ENCODE measurements at places on chromosomes 13 and 19.

- DNase-seq: no peak
Observed at GRCh38 chr13:27977476-27978300, 8.6 kb upstream of the CDX2 start.

DNA sequence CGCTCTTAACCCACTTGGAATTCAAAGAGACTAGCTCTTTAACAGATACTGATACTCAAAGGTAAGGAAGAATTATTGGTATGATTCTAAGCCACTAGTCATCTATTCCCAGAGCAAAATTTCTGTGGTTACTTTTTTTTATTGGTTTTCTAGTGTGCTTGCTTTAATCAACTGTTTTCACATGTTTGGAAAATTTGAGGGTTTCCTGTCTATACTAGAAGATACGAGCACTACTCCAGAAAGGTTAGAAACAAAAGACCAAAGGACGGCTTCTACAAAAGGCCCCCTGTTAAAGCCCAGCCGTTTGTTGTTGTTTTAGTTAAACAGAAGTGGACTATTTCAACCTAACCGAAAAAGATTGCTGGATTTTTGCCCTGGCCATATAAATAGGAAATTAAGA lies 18.5 kb upstream of the LPAR6 start:
- DNase-seq: no peak

- DNase-seq: no peak
Observed at GRCh38 chr13:34748596-34748995, 193.5 kb upstream of the NBEA start.

- DNase-seq: peak; percentile 54
Observed at GRCh38 chr19:609004-609346, 19.3 kb downstream of the HCN2 start.

- DNase-seq: no peak
Observed at GRCh38 chr13:99083981-99084380, 106.1 kb upstream of the DOCK9 start.

DNA sequence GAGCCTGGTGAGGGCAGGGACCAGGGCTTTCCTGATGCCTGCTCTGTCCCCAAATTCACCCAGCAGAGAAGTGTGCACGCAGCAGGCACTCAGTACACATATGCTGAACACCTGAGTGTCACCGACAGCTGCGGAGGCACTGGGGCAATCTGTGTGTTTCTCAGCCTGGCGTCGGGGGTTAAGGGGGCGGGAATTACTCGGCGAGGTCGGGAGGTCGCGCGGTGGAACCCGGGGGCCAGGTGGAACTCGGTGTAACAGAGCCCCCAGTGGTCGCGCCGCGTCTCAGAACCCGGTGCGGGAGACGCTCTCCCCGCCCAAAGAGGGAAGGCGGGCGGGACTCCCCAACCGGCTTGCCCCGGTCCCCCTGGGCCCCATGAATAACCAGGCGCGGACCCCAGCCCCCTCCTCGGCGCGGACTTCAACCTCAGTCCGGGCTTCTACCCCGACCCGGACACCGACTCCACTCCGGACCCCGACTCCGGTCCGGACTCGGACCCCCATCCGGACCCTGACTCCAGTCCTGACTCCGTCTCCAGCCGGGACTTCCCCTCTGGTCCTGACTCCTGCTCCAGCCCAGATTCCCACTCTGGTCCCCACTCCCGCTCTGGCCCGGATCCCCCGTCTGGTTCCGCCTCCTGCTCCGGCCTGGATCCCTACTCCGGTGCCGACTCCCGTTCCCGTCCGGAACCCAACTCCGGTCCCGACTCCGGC lies at the start of gene SELENOV:
Gene SELENOV (plus strand): TSS at position 300 of the 711 bp plus-strand sequence. CDS start 74 bp downstream, at position 374.
- no peak for DNase-seq

- DNase-seq: no peak
Observed at GRCh38 chr19:57850553-57851017, 926 bp downstream of the ZNF587 start.

- no peak for DNase-seq
Observed at GRCh38 chr13:66972659-66973058, 257.5 kb downstream of the PCDH9 start.

DNA sequence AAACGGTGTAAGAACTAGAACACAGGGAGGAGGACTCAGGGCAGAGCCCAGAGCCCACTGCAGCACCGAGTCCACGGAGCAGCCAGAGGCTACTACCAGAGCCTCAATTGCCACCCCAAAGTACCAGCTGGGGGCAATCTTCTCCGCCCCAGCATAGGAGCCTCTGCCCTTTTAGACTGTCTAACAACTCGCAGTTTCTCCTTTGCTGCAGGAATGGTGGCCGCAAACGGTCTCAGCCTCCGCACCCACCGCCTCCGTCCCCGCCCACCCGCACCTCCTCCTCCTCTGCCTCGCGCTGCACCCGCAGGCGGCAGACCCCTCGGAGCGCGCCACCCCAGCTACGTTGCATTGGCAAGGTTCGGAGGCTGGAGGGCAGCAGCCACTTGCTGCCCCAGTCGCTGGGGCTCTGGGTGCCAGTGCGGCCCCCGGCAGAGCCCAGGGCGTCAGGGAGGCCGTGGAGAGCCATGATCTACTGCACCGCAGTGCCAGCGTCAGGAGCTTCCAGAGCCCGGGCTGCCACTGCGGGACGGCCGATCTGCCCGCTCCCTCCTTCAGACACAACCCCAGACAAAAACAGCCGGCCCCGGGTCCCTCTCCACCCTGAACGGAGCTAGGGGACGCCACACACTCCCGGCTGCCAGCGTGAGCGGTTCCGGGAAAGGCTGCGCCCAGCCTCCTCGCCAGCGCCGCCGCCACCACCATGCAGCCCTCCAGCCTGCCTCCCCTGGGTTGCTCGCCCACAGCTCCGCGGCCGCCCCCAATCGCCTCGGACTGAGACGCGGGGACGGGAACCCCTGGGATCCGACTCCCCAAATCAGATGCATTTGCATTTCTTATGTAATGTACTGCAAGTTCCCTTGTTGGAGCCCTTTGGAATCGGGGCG lies 1.8 kb downstream of the FGF14 start:
- no peak for DNase-seq

DNA sequence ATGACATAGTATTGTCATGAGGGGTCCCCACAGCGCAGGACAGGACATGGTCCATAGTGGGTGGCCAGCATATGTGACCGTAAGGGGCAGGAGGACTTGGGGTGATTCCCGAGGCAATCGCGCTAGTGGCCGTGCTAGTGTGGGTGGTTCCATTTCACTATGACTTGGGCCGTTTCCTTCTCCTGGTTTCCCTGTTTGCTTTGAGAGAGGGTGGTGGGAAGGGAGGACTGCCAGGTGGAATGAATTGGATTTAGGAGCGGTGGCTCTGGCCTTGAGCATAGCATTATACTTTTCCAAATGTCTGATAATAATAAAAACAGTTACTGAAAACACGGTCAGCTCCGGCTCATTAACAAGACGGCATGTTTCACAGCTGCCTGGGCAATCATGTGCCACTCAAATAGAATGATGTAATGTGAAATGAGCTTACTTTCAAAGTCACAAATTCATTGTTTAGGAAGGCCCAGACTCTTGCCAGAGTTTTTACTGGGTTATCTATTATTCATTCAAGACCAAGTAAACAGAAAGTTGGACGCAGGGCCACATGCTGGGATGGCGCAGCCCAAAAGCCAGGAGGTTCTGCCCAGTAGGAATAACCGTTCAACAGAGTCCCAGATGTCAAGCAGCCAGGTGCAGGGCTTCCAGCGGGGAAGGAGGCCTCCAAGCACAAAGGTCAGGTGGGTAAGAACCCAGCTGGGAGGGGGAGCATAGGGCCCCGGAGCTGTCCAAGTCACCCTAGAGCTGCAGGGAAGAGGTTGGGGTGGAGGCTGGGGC lies 19.6 kb upstream of the SLC15A1 start:
- DNase-seq: no peak

DNA sequence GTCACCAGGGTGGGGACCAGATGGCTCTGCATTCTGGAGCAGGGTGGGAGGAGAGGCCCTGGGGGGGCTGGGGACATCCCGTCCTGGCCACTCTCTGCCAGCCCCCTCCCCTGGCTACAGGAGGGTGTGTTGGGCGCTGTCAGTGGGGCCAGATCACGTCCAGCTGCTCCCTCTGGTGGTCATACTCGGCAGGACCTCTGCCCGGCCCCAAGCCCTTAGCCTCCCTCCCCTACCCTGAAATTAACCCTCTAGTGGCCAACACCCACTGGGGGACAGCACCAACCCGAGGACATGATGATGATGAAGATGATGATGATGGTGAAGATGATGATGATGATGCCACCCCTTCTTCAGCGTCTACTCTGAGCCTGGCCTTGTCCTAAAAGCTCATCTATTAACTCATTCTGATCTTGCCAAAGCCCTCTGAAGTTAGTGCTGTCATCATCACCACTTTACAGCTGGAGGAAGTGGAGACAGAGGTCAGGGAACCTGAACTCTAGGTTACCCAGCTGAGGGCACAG lies 590 bp upstream of the LGI4 start:
- peak; percentile 73 for DNase-seq

DNA sequence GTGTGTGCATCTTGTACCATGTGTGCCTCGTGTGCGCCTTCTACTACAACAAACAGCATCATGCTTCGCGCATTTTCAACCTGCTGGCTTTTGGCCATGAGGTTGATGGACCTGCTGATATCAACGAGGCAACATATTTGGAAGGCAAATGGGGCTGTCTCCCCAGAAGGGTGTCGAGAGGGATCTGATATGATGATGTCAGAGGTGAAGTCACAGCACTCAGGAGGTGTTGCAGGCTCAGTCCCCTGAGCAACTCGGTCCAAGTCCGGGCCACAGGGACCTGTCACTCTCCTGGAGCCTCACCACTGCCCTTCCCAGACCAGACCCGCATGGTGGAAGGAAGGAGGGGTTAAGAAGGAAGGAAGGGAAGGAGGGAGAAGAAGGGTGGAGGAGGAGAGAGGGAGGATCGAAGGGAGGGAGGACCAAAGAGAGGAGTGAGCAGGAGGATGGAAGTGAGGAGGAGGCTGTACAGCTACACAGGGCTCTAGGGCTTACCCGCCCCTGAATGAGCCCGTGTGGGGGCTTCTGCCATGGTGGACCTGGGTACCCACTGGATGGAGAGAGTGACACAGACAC lies 6.7 kb upstream of the C13orf46 start:
- DNase-seq: no peak

GRCh38 chr13:106139377-106139776 lies 396.1 kb downstream of the EFNB2 start:
- DNase-seq: no peak

DNA sequence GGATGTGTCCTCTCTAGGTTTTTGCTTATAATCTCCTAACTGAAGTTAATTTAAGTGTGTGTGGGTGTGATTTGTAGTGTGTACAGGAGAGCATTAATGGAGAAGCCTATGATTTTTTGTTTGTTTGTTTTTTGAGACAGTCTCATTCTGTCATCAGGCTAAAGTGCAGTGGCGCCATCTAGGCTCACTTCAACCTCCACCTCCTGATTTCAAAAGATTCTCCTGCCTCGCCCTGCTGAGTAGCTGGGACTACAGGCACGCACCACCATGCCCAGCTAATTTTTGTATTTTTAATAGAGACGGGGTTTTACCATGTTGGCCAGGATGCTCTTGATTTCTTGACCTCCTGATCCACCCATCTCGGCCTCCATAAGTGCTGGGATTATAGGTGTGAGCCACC lies 20.6 kb downstream of the ZNF701 start:
- DNase-seq: no peak

DNA sequence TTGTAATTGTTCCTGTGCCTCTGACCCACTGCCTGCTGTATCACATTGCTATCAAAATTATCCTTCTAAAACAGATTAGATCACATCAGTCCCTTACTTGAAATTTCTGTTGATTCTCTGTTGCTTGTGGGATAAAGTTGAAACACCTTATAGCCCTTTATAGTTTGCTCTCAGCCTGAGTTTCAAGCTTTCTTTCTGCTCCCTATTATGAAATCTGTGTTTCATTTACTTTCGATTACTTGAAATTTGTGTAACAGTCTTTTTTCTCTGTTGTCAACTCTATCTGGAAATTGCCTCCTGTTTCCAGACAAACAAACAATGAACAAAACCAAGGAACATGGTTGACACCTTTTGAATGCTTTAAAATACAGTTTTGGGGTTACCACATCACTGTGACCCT lies 167.9 kb downstream of the PDS5B start:
- DNase-seq: no peak

DNA sequence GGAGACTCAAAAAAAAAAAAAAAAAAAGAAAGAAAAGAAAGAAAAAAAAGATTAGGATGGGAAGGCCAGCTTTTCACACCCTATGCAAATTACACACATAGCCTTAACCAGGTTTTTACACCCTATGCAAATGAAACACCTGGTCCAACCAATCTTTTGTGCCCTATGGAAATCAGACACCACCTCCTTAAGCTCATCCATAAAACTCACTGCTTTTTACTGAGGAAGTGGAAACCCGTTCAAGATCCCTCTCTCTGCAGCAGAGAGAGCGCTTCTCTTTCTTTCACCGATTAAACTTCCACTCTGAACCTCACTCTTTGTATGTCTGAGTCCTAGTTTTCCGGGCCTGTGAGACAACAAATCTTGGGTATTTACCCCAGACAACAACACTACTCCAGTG lies 25.3 kb upstream of the HOMER3 start:
- DNase-seq: no peak

DNA sequence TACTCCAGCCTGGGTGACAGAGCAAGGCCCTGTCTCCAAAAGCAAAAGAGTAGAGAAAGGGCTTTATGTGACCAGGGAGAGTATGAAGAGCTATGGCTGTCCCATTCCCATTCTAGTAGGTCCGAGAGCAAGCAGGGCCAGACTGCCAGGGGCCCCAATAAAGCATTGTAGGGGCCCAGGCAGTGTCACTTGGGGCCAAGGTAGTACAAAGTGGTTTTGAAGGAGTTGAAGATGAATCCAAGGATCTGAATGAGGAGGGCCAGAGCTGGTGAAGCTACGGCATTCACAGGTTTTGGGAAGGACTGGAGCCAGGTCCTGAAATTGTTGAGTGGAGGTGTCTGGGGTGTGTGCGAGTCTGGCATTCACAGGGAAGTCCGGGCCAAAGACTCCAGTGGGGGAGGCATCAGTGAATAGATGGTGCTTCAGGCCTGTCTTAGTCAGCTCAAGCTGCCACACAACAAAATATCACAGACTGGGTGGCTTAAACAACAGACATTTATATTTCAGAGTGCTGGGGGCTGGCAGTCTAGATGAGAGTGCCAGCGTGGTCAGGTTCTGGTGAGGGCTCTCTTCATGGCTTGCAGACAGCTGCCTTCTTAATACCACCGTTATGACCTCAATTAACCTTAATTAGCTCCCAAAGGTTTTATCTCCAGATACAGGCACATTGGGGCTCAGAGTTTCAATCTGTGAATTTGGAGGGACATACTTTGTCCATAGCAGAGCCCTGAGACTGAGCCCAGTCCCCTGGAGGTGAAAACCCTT lies 9.9 kb downstream of the NACC1 start:
- no peak for DNase-seq

- DNase-seq: no peak
Observed at GRCh38 chr19:14381689-14382474, 638 bp downstream of the ADGRE5 start.

DNA sequence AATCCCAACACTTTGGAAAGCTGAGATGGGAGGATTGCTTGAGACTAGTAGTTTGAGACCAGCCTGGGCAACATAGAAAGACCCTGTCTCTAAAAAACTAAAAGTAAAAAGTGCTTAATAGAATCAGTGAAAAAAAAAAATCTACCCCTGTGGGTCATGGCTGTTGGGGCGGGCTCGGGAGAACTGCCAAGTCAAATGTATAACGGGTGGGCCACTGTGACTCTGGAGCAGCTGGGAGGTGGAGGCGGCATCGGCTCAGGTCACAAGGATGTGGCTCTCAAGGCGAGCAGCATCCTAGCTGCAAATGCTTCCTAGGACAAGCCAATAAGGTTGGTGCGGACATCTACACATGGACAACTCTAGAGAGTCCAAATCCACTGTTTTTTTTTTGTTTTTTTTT lies 30.9 kb downstream of the C19orf47 start:
- DNase-seq: no peak
